ENCODE measurements at places on chromosomes 2 and 18.

GRCh38 chr2:38039121-38039910 is 36.6 kb downstream of the CYP1B1 start:
- no peak for DNase-seq

- DNase-seq, result no peak
Measured at GRCh38 chr2:48914477-48915089, 159.1 kb upstream of the LHCGR start.

DNA sequence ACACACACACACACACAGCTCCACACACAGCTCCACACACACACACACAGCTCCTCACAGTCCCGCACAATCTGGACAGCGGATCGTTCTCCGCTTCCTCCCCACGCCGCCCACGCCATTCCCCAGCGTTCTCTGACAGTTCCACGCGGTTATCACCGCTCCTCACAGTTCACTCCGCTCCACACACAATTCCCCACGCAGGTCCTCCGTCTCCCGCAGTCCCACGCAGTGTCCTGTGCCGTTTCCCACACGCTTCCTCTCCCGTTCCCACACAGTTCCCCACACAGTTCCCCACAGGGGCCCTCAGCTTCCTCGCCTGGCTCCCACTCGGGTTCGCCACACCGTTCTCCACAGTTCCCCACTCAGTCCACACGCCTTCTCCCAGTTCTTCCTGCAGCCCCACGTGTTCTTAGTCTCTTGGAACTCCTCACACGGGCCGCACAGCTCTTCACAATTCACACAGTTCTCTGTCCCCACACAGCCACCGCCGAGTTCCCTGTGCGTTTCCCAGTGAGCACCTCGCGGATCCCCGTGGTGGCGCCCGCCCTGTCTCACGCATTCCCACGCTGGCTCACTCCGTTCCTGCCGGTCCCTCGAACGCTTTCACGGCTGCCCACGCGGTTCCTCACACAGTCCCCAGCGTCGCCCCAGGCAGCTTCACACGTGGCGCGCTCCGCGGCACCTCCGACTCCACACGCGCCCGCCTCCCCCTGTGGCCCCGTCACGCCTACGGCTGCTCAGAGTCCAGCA is 38.4 kb downstream of the KIF1A start:
- no peak for DNase-seq

DNA sequence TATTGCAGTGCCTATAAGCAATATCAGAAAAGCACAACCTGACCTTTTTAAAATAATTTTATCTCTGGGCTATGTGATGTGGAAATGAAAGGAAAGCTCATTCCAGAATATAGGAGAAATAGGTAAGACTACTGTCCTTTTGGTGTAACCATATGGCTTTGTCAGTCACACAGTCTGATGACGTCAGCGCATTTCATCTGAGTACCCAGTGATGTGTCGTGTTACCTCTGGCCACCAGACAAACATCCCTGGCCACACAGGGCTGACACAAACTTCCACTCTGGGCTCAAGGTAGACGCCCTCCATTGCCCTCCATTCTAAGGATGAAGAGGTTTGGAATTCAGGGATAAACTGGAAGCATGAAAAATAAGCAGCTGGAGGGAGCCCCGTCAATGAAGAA is 506.7 kb downstream of the CMPK2 start:
- no peak for DNase-seq

DNA sequence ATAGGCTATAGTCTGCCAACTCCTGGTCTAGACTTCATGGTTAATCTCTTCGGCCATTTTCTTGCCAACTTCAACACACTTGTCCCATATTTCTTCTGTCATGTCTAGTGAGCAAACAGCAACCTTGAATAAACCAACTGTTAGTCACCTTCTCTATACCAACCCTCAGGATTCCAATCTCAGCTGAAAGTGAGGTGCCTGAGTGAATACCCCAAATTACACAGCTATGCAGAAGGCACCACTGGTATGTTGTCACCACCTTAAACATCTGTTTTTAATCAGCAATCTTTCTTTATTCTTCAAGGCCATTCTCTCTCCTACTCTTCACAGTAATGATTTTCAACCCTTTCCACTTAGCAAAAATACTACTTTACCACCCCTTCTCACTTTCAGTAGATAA is 39.3 kb downstream of the THOC1 start:
- DNase-seq, result no peak

GRCh38 chr2:63553049-63553448 is 35.2 kb downstream of the WDPCP start:
- no peak for DNase-seq

DNA sequence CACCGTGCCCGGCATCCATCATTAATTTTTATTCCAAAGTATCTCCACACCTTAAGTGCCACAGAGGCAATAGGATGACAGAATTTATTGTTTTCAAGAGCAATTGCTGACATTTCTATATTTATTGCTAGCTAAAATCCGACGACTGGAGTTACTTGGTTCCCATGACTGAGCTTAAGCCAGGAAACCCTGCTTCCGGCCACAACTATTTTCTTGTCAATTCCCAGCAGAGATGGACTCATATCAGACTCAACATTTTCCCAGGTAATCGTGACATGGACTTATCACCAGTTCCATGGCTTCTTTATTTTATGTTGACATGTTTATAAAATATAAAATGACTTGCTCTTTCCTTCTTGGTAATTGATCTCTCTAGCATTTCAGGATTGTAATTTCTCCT is 20.6 kb upstream of the DCDC2C start:
- DNase-seq, result no peak

GRCh38 chr2:109320195-109320922 is 191.4 kb downstream of the SH3RF3 start:
- DNase-seq, result no peak

DNA sequence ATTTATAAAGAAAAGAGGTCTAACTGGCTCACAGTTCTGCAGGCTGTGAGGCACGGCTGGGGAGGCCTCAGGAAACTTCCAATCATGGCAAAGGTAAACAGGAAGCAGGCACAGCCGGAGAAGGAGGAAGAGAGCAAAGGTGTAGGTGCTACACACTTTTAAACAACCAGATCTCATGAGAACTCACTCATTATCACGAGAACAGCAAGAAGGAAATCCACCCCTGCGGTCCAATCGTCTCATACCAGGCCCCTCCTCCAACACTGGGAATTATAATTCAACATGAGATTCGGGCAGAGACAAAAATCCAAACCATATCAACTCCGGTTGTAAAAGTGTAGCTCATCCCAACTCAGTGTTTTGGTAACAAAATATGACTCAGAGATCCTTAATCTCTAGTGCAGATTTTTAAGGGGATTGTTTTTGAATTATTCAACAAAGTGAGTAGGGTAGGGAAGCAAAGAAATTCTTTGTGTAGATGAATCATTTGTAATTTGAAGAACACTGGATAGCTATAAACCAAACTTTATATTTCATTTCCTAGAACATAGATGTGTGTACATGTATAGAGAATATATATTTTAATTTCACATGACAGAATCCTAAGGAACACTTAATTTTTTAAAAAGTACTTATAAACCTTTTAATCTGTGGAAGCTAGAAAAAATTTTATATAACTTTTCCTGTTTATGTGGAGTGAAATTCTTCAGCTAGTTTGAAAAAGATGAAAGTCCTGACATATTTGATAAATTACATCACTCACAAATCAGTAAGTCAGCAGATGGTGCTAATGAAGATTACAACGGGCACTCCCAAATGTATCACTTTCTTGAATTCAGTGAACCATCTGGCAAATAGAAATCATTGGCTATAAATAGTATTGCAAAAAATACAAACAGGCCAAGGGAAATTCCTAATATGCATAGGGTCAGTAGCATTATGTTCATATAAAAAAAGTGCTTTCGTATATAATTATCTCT is 130.1 kb downstream of the OLA1 start:
- DNase-seq, result no peak

DNA sequence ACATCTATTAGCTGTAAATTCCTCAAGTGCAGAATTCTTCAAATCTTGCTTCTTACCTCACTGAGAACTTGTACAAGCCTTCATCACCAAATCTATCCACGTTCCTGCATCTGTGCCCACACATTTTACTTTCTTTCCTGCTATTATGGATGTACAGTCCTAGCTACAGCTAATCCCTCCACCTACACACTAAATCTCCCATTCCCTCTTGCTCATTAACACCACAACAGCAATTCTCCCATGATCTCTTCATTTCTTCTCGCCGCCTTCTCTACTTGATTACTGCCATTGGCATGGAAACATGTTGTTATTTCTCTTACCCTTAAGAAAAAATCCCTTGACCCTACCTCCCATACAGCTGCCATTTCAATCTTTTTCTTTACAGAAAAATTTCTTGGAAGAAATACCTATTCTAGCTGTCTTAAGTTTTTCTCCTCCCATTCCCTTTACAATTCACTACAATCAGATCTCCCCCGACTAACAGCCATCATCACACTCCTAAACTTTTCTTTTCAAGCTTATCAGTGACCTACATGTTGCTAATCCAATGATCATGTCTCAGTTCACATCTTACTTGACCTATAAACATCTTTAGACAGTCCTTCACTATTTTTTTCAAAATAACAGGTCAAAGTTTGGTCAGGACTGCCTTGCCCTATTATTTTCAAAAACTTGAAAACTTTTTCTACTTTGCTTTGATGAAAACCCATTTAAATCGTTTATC is 41.0 kb downstream of the ROCK2 start:
- DNase-seq, result no peak

GRCh38 chr2:83191316-83191715 is 1267.8 kb downstream of the SUCLG1 start:
- no peak for DNase-seq

Data from stimulated activated CD4-positive, alpha-beta T cell treated with anti-CD3 and anti-CD28 coated beads, Interleukin-1b, Interleukin-23, amount 100 ng/mL, for 1 hour (primary cell).